ENCODE measurements at places on chromosomes 16 and 17.

- DNase-seq = no peak
Observed at GRCh38 chr17:5203178-5203907, 11.7 kb upstream of the ZNF594 start.

GRCh38 chr17:18142417-18142816 is 33.9 kb downstream of the MYO15A start:
- no peak for DNase-seq

DNA sequence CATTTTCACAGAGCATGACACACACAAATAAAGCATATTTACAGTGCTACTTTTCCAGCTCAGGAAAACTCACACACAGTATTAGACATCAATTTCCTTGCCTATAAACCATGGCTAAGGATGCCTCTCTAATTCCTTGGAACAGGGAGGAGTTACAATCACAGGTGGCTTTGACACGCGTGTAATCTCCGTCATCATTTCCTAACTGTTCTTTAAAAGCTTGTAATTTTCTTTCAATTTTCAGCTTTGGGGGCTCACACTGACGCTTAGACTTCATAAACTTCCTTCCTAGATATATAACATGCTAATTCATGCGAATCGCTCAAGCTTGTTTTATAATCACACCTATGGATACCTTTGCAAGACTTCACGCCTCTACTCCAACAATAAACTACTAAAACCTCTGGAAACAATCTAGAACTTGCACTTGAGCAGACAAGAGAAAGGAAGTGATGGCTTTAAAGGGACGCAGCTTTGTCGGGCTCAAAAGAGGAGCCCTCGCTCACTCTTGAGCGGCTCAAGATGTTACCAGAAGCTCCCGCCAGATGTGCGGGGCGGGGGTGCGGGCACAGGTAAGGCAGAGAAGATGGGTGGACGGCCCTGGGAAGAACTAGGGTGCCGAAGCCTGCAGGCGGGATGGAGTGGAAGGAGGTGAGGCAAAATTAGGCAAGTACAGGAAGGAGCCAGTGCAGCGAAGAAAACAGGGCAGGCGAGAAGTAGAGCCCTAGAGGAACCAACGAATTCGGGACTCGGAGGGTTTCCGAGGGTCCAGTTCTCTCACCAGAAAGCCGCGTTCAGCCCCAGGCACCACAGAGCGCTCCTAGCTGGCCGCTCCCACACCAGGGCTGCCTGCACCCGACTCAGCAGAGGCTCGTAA is 631 bp downstream of the RETREG3 start:
- peak; percentile 25 for DNase-seq

DNA sequence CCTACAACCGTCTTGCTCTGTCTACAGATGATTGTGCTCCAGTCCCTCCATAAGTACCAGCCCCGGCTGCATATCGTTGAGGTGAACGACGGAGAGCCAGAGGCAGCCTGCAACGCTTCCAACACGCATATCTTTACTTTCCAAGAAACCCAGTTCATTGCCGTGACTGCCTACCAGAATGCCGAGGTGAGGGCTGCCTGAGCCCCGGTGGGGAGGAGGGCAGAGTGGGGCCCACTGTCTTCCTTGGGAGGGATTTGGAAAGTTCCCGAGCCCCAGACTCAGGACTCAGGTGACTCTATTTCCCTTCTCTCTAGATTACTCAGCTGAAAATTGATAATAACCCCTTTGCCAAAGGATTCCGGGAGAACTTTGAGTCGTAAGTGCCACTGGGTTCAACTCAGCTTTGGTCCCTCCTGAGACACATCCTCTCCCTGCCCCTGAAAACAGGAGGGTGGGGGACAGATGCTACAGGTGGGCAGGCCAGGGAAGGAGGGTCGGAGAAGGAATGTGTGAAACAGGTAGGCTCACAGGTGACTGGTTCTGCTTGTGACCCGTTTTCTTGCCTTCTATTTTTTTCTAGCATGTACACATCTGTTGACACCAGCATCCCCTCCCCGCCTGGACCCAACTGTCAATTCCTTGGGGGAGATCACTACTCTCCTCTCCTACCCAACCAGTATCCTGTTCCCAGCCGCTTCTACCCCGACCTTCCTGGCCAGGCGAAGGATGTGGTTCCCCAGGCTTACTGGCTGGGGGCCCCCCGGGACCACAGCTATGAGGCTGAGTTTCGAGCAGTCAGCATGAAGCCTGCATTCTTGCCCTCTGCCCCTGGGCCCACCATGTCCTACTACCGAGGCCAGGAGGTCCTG is 11.4 kb downstream of the TBX21 start:
- DNase-seq = no peak

GRCh38 chr16:61871837-61872777 is 164.1 kb downstream of the CDH8 start:
- DNase-seq = no peak

DNA sequence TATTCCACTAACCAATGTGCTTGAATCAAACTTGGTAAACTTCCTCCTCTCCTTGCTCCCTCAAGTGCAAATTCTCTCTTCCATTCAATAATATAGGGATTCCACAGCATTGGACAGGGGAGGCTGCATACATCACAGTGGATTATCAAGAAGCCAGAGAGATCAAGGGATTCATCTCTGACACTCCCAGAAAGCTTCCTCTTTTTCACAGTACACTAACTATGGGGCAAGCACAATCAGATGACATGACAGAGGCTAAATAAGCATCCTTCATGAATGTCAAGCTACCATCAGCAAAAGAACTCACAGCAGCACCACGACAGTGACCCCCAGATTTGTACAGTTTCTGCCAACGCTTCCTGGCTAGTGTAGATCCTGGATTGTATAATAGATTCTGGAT is 178.4 kb upstream of the C17orf78 start:
- no peak for DNase-seq

GRCh38 chr17:1227917-1228780 is 42.1 kb upstream of the BHLHA9 start:
- DNase-seq = peak; percentile 23

GRCh38 chr16:48294724-48295123 is 47.4 kb upstream of the ABCC11 start:
- DNase-seq = no peak

DNA sequence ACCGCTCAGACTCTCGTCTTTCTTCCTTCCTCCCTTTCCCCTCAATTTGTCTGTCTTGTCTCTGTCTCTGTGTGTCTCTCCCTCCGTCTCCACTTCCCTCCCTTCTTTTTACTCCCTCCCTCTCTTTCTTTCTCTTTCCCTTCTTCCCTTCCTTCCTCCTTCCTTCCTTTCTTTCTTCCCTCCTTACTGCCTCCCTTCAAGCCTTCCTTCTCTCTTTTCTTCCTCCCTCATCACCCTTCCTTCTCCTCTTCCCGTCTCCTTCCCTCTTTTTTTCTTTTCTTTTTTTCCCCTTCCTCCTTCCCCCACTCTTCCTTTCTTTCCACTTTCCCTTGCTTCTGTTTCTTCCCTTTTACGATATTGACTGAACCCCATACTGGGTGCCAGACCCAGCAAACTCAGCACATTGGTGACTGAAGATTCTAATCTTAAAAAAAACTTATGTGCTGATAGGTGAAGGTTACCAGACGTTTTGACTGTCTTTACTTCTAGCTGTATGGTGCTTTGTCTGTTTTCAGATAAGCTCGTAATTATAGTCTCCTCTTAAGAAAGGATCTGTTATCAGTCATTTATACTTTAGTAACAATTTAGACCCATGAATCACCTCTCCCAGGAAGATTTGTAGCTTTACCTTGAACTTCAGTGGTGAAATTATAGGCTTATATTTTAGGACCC is 481 bp upstream of the BRD7 start:
- no peak for DNase-seq

DNA sequence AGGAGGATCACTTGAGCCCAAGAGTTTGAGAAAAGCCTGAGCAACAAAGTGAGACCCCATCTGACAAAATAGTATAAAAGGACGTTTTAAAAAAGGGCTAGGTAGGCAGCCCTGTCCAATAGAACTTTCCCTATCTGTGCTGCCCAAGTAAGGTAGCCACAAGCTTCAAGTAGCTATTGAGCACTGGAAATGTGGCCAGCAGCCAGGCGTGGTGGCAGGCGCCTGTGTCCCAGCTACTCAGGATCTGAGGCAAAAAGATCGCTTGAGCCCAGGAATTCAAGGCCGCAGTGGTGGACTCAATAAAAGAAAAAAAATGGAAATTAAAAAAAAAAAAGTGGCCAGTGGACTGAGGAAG is 1.5 kb upstream of the NQO1 start:
- no peak for DNase-seq

DNA sequence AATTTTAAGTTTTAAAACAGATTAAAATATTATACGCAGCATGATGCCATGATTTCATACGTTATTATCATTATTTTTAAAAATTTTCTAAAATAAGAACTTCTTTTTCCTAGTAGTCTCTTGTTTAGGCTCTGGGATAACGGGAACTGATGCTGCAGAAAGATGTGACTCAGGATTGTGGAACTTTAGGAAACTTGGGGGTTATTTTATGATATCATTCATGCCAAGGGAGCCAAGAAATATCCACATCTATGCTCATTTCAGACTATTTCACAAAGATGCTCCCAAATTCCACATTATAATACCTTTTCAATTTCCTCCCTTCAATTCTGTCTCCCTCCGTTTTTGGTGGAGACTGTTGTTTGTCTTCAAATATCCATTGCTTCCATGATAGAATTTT is 236.4 kb downstream of the HS3ST3A1 start:
- DNase-seq = no peak

DNA sequence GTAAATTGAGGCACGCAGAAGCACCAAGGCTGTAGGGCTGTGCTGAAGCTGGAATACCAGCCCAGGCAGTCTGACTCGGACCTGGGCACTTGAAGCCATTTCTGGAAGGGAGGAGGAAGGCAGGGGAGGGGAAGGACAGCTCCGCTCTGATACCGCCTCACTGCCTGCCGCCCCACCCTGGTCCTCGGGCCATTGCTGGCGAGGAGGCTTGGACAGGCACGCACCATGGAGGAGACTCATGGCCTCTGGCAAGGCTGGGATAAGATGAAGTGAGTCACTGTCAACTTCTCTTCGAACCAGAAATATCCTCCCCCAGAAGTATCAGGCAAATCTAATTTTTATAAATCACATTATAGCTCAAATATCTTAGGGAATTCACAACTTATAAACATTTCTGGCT is 81.3 kb downstream of the SDK2 start:
- no peak for DNase-seq

GRCh38 chr16:75789237-75789636 is 62.9 kb upstream of the CPHXL start:
- no peak for DNase-seq

DNA sequence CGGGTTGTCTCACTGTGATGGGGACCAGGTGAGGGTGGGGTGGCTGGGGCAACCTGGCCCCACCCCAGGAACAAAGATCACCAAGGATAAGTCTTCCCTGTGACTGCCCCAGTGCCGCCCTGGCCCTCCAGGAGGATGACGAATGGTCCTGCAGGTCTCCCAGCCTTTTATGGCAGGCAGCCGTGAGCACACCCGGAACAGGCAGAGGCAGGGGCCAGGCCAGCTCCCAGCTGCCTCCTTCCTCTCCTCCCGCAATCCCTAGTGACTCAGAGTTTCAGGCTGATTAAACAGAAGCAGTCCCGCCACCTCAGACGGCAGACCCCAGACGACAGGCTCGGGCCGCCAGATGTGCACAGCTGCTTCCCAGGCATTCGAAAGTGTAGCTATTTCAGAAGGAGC is 13.3 kb downstream of the JUP start:
- DNase-seq = no peak

GRCh38 chr17:10631048-10631700 is 25.9 kb downstream of the MYH3 start:
- peak; percentile 37 for DNase-seq

DNA sequence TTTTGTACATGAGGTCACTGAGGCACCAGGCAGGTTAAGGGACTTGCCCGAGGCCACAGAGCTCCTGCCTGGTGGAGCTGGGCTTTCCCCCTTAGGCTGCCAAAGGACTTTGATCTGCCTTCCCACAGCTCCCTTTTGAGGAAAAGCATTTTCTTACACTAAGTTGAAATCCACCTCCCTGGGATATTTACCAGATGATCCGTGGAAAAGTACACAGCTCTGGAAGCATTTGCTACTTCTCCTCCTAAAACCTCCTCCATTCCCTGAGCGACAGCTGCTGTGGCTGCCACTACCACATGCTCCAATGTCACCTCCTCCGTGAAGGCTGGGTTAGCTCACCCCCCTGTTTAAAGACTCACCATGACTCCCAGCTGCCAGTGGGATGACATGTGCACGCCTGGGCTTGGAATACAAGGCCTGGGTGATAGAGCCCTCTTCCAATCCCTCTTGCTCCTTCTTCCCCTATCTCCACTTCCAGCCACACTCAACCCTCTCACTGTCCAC is 1.2 kb upstream of the MPRIP start:
- DNase-seq = no peak

DNA sequence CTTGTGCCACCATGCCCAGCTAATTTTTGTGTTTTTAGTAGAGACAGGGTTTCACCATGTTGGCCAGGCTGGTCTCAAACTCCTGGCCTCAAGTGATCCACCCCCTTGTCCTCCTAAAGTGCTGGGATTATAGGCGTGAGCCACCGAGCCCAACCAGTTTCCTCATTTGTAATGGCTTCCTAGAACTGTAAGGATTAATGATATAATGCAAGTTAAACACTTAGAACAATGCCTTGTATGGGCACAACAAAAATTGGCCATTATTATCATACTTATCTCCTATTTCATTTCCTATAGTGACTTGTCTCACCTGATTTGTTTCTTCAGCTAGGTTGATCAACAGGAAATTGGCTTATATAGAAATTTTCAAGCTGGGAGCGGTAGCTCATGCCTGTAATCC is 14.1 kb downstream of the TUBD1 start:
- no peak for DNase-seq

DNA sequence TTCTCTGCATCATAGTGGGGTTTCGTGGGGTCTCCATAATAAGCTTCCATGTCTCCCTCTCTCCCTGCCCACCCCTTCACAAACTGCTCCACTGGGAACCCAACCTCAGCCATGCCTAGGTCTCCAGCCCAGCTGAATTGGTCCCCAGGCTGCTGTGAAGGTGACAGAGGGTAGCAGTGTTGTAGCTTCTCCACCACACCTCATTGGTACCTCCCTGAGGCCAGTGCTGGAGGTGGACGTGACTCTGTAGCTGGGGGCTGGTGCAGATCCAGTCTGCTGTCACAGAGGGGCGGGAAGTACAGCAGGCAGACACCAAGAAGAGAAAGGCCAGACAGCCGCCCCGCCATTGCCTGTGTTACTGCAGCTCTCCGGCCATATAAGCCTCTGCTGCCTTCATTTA is 82.1 kb downstream of the OR1D5 start:
- DNase-seq = no peak

- no peak for DNase-seq
Observed at GRCh38 chr17:81305051-81305630, 10.0 kb upstream of the SLC38A10 start.

- DNase-seq = no peak
Observed at GRCh38 chr17:15392326-15392741, 50.9 kb upstream of the TEKT3 start.

GRCh38 chr17:76049239-76049638 is 22.1 kb upstream of the EVPL start:
- DNase-seq = no peak

DNA sequence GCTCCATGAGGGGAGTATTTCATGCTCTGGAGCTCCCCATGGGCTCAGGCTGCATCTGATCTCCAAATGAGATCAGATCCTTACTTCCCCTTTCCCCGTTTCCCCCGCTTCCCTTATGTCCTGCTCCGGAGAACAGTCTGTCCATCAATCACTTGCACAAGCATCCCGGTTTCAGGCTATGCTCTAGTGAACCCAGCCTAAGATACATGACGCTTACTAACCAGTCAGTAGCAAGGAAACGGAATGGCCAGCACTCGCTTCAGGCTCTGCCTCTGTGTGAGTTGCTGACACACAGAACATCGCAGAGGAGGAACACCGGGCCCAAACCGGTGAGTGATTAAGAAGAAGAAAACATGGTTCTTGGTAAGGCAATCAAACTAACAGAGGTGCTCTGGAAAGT is 9.4 kb upstream of the ATP5MC1 start:
- no peak for DNase-seq

- peak; percentile 75 for DNase-seq
Observed at GRCh38 chr17:66466840-66467367, 164.5 kb downstream of the PRKCA start.

All from activated CD4-positive, alpha-beta T cell treated with anti-CD3 and anti-CD28 coated beads for 48 hours (primary cell).